ENCODE measurements at places on chromosomes 5 and 9.
A peak's percentile ranks its signal among the peaks of the same experiment; 100 is the strongest.

GRCh38 chr5:67677422-67677970 lies 480.9 kb upstream of the CD180 start:
- no peak for DNase-seq

- DNase-seq, result no peak
Observed at GRCh38 chr5:180791611-180792213, 10.9 kb downstream of the MGAT1 start.

DNA sequence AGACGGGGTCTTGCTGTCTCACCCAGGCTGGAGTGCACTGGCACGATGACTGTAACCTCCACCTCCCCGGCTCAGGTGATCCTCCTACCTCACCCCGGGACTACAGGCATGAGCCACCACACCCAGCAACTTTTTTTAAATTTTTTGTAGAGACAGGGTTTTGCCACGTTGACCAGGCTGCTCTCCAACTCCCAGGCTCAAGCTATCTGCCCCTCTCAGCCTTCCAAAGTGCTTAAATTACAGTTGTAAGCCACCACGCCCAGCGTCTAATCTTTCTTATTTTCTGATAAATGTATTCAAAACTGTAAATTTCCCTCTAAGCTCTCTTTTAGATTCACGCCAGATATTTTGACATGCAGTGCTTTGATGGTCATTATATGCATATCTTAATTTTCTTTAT lies 10.3 kb downstream of the FRRS1L start:
- no peak for DNase-seq

DNA sequence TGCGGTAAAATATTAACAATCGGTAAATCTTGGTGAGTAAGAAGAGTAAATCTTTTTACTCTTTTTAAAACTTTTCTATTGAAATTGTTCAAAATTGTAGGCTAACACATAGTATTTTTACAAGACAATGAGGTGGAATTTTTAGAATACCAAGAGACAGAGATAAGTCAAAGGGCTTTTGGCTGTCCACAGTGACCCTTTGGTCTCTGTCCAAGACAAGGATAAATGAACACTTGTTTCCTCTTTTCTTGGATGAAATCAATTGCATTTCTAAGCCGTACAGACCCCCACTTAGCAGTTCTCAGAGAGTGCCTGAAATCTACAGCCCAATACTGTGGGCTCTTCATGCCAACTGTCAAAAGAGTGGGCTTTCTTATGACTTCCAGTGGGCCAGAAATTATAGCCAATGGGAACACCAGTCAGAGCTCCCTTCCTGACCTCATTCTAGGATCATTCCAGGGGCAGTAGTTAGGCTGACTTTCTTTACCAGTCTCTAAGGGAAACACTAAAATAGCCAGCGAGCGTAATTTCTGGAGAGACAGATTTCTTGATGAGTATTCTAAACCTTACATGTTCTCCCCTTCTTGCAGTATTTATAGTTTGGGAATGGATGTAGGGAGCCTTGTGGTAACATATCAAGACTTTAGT lies 74.1 kb downstream of the GALNT10 start:
- no peak for DNase-seq

- no peak for DNase-seq
Observed at GRCh38 chr9:33272061-33272460, 7.2 kb downstream of the CHMP5 start.

- DNase-seq, result no peak
Observed at GRCh38 chr9:130857864-130858738, 23.0 kb downstream of the ABL1 start.

GRCh38 chr5:68652534-68652965 lies 437.0 kb downstream of the PIK3R1 start:
- DNase-seq, result no peak

- no peak for DNase-seq
Observed at GRCh38 chr5:12661617-12662370, 757.5 kb upstream of the CTNND2 start.

DNA sequence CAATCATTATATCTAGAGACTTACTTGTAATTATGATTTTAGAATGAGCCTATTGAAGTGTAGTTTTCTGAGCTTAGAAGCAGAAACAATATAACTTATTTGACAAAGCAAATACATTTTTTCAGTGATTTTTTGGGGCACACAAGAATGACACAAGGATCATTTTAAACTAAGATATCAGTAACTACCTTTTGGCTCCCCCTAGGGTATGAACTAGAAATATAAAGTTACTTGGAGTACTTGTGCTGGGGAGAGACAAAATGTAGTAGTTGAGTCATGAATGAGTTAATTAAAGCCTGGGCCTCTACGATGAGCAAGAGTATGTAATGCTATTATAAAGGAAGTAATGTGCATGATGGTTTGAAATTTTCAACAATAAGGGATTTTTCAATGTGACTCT lies 1244.1 kb upstream of the ACO1 start:
- DNase-seq, result no peak

DNA sequence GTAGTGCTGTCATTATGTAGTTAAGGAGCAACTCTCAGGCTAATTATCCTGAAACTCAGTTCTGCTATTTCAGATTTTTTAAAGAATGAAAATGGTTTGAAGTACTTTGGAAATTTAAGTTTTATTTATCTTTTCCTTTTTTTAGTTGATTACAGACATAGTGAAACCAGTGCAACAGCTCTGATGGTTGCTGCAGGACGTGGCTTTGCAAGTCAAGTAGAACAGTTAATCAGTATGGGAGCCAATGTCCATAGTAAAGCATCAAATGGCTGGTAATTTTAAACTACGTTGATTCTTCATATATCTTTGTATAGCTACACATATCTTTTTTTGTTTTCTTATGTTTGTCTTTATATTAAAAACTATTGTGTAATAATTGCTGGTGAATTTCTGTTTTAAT lies 34.9 kb downstream of the YTHDC2 start:
- no peak for DNase-seq

DNA sequence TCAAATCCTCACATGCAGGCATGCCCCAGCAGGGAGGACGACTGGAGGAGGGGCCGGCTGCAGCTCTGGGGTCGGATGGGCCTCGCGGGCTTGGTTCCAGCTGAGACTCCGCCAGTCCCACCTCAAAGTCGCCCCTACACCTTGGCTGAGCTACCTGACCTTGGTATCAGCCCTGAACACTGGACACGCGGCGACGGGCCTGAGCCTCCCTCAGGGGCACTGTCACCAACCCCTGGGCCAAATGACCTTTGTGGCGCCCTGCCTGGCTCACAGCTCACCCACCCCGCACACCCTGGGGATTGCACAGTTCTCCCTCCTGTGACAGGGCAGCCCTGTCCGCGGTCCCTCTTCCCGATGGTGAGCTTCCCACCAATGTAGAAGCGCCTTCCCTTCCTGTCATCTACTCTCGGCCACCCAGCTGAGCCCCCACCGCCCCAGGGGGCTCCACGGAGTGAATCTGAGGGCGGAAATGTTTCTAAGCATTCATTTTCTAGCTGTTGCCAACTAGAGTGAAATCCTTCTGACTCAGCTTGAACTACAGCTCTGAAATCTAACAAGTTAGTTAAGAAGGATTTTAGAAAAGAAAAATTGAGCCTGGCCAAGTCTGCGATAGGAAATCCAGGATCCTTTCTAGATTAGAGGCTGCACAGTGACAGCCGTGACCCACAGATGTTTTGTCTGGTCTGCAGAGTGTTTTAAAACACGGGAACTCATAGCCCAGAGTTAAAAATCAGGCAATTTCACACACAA lies 138.9 kb upstream of the PHYKPL start:
- no peak for DNase-seq

DNA sequence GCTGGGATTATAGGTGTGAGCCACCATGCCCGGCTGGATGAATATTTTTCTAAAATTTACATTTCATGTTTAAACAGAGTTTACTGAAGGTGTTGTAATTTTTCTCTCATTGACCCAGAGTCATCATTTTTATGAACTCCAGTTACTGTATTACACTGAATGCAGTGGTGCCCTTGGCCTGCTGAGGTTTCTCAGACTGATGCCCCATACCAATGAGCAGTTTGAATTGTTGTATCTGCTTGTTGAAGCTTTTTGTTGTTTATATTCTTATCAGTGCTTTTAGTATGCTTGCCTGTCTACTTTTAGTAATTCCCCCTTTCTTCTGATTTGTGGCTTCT lies 29.9 kb downstream of the NFX1 start:
- DNase-seq, result no peak

- no peak for DNase-seq
Observed at GRCh38 chr5:493119-493701, 31.0 kb downstream of the SLC9A3 start.

DNA sequence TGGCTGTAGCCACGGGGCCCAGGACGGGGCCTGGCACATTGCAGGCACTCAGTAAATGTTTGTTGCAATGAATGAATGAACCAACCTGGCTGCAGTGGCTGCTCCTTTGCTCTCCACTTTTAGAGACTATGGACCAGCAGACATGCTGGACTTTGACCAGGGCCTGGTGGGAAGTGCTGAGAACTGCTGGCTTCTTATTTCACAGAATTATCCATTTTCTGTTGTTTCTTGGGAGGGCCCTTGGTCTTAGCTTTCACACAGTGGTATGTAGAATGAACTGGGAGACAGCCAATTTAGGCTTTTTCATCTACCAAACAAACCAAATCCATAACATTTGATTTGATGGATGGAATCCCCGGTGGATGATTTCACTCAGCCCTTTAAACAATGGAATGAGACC lies 78.0 kb upstream of the LHFPL2 start:
- no peak for DNase-seq

- no peak for DNase-seq
Observed at GRCh38 chr5:97494465-97494864, 311.4 kb upstream of the RIOK2 start.

DNA sequence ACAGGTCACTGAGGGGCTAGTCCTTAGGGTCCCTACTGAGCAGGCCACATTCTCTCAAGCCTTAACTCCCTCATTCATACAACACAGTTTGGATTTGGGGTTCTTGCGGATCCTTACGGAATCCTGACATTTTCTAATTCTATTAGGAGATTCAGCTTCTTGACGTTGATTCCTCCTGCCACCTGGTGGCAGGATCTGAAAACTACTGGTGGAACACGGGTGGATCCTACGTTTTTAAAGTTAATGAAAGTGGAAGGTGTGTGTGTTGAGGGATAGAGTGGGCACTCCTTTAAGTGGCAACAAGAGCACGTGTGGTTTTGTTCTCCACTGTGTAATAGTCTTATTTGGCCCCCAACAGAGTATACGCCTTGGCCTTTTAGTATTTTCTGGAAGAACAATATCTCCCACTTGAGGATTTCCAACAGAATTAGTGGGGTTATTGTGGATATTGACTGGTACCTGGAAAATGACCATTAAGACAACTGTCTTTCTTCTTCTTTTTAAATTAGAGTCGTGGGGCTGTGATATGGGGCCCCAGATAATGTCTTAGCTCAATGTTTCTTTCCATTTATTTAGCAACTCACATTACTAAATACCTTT lies 25.2 kb downstream of the SLC28A3 start:
- peak; percentile 3 for DNase-seq

GRCh38 chr9:123835821-123836220 lies 94.1 kb downstream of the DENND1A start:
- no peak for DNase-seq
